Brain microvascular endothelial cell (primary cell): ENCODE measurements at places on chromosomes 5 and 9.

GRCh38 chr5:173657741-173658356 lies 41.4 kb upstream of the BOD1 start:
- DNase-seq = no peak

GRCh38 chr5:167770461-167770860 lies 521.0 kb upstream of the WWC1 start:
- no peak for DNase-seq

GRCh38 chr9:138099803-138100598 lies 222.4 kb downstream of the CACNA1B start:
- no peak for DNase-seq

GRCh38 chr9:108743416-108743815 lies 112.4 kb downstream of the ACTL7B start:
- no peak for DNase-seq

DNA sequence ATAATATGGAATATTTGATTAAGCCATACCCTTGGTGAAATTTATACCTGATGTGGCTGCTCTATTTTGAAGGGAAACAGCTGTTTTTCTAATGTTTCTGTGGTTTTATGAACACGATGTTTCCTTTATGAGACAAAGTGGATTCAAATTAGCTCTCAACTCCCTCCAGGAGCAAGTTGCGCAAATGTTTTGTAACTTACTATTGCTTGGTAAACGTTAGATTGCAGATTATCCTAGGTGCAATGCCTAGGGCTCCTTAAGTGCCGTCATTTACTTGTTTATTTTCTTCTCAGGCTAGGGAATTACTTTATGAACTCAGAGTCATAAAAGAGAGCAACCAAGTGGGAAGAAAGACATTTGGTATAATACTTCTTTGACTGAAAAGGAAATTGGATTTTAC lies 763.1 kb downstream of the TAF11L14 start:
- DNase-seq = no peak

GRCh38 chr5:94480486-94480885 lies 137.9 kb downstream of the KIAA0825 start:
- DNase-seq = no peak

DNA sequence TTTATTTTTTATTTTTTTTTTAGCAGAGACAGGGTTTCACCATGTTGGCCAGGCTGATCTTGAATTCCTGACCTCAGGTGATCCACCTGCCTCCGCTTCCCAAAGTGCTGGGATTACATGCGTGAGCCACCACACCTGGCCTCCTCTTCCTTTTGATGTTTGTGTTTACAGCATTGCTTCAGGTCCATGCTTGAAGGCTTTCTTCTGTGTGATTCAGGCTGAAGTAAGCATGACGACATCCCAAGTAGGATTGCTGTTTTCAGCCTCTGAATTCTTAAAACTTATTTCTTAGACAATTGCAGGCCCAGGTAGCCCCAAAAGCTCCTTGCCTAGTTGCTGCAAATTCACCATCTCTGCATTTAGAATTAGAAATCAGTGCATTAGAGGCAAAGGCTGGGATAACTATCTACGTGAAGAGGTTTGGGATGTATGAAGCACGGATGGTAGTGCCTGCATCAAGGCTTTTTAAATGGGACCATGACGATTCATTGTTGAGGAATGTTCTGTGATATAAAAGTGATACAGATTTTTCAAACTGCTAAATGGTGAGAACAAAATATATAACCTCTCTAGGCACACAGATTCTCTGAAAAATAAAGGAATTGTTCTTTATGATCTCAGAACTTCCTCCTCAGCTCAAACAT lies 3.0 kb upstream of the ETF1 start:
- no peak for DNase-seq

DNA sequence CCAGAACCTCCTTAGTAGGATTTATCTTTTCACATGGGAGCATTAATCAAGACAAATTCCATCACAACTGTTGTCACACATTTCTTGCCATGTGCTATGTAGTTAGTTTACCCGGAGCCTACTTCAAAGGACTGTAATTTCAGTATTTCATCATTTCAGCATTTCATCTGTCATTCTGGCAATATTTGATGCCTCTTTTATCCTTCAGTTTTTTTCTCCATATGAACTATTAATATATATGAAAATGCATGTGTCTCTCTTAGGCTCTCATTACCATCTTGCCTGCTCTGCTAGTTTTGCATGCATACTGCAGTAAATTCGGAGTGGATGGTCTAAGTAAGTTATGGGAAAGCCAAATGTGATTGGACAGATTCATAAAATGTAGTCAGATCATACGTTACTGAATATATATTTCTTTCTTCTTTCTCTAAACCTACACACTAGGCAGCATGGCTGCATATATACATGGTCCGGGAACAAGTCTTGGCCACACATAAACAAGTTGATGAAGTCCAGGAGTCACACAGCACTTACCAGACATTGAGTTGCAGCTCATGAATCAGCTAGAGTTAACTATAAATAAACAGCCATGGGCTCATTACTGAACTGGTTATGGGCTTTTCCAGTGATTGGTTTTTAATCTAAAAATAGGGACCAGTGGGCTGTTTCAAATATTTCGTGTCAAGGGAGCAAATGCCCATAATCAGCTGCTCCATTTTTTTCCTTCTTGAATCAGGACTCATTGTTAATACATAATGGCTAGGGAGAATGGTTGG lies 46.6 kb downstream of the SPATA31D1 start:
- no peak for DNase-seq

- DNase-seq = no peak
These were observed 2.4 kb upstream of the VCP start for GRCh38 chr9:35074791-35075190.

DNA sequence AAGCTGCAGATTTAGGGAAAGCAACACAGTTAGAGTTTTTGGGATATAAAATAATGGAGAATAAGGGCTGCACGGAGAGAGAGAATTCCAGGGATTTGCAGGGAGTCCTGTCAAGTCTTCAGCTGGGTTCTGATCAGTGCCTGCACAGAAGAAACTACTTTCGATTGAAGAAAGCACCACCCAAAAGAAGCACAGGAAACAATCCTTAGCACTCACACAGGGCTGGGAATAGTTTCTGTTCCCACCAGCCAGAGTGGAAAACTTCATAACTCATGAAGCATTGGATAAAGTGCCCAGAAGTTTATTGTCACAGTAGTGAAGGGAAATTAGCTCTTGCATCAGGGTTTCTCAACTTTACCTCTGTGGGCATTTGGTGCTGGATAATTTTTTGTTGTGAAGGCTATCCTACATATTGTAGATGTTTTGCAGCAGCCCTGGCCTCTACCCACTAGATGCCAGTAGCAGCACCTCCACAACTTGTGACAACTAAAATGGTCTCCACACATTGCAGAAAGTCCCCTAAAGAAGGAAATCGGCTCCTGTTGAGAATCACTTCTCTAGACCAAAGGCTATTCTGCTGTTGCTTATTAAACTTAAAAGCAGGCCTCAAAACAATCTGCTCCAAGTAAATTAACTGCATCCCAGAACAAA lies 71.0 kb upstream of the FAM120A start:
- no peak for DNase-seq

- DNase-seq = no peak
These were observed 234.6 kb downstream of the DMRT2 start for GRCh38 chr9:1284727-1285126.

- no peak for DNase-seq
These were observed 100.9 kb downstream of the ARRDC3 start for GRCh38 chr5:91282210-91282609.

- no peak for DNase-seq
These were observed 6.6 kb upstream of the CEMIP2 start for GRCh38 chr9:71774920-71775319.

DNA sequence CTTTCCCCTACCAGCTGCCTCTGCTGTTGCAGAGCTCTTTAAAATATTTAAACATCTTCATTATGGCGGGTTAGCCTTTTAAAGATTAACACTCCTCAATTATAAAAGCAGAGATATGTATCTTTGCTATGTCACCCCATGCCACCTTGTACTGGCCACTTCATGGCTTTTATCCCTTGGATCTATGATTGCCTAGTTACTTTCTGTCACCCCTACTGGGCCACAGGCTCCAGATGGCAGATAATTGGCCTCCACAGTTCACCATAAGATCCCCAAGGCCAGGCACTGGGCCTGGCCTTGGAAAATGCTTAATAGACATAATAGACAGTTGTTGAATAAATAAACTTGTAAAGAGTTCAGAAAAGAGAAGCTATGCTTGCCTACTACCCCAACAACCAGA lies 142.0 kb upstream of the SHB start:
- no peak for DNase-seq

- peak; percentile 2 for DNase-seq
These were observed 491.8 kb downstream of the ANXA1 start for GRCh38 chr9:73643379-73644013.

DNA sequence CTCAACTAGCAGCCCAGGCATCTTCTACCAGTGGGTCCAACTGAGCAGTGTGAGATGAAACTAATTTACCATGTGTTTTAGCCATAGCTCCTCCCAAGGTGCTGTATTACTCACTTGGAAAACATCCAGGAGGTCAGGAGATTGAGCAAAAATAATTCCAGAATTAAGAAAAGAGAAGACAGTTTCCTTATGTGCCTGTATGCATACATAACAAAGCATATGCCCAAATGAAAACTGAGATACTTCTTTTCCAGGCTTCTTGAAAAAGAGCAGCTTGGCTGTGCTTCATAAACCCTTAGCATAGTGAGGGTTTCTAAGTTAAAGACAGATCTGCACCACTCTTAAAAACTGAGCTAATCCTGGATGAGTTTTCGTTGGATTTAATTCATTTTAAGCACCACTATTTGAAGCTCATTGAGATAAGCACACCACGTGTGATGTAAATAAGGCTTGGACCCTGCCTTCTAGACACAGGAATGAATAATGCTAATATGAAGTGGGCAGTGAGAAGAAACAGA lies 119.4 kb downstream of the ADAMTS12 start:
- no peak for DNase-seq

DNA sequence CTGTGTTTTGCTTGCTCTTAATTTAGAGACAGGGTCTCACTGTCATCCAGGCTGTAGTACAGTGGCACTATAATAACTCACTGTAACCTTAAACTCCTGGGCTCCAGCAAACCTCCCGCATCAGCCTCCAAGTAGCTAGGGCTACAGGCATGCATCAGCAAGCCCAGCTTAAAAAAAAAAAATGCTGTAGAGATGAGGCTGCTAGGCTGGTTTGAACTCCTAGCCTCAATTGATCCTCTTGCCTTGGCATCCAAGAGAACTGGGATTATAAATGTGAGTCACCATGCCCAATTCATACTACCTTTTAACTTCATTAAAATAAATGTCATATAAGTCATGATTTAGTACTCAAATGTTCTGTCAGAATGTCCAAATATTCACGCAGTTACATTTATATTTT lies 2195.7 kb upstream of the C9orf72 start:
- no peak for DNase-seq

- DNase-seq = no peak
These were observed 2032.3 kb downstream of the EFNA5 start for GRCh38 chr5:105638437-105638836.

GRCh38 chr9:36676778-36677485 lies 104.2 kb downstream of the MELK start:
- no peak for DNase-seq

DNA sequence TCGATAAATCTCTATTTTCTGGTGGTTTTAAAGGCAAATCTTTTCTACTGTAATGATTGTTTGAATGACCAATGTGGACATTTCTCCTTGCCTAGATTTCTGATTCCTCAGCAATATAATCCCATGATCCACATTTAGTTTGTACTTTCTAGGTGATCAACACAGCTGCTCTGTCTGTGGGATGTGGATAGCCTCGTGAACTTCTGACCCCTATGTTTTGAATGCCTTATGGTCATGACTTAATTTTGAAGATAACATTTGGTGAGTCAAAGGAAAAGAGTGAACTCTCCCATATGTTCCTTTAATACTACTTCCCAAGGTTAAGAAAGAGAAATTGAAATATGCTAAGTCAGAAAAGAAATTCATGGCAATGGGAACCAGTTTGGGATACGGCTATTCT lies 147.5 kb downstream of the CAVIN4 start:
- no peak for DNase-seq

GRCh38 chr5:25418319-25418859 lies 773.6 kb upstream of the CDH10 start:
- DNase-seq = no peak

- DNase-seq = no peak
These were observed 161.3 kb downstream of the YIPF5 start for GRCh38 chr5:144009116-144009515.

DNA sequence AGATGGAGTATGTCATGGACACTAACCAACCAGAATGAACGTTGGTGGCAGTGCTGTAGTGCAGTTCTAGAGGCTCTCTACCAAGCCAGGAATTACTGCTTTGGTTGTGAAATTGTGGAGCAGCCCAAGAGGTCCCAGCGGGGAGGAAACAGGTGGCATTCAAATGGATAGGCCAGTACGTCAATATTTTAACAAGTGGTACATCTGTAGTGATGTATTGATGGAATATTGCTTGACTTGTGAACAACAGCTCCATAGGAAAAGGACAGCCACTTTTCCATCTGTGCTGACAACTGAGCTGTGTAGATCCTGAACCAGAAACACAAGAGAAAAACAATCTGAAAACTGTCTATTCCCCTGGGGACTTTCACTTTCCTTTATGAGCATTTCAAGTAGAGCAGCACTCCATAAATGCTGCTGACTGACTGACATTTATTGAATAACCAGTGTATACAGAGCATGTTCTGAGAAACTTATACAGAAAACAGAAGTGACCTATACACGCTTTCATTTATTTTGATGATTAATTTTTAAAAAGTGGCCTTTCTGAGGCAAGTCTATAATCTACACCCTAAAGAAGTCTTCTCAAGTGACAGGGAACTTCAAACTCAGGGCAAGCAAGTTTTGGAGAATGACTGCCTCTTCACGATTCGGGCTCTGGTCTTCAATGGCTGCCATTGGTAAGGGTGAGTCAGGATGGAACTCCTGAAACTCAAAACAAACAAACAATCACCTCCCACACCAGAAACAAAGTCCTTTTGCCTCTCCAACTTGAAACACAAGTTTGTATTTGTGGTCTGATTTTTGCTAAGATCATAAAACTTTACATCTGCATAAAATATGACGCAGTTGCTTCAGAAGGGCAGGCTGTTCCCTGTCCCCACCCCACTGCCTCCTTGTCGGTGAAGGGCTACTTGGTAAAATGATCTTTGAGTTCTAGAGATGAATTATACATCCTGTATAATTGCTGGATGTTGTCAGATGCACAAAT lies 362.4 kb downstream of the NDUFS4 start:
- DNase-seq = no peak

DNA sequence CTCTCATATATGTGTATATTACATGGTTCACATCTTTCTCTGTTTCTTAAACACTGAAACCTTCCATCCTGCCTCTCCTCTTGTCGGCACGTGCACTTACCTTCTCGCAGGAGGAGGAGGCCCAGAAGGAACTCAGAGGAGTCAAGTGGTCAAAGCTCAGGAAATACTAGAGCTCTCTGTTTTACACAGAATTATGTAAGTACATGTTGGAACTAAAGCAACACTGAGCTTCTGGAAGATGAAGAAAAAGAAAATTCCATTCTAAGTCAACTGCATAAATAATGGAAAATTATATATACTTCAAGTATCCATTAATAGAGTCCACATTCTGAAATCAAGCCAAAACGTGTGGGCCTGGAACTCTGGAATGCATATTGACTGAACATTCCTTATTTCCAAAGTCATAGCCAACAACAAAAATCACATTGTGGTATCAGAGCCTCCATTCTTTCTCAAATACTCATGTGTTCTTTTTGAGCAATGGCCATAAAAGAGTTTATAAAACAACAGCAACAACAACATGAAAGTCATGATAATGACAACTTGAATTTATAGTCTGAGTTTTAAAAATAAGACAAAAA lies 121.5 kb upstream of the RAI14 start:
- peak; percentile 84 for DNase-seq
